A549 treated with Mapracorat at 1 μM for 4 hours (cell line): ENCODE measurements at places on chromosomes 7 and 10. TPM values are rescaled to one million over a fixed set of nuclear protein-coding genes. Genes with fewer than 3 reads are reported as not detected.

Gene ANKIB1
- 15.4 to 20.5 TPM (median 19.8 TPM) in 5 replicates for total RNA-seq

Gene ZNF3
- 19.3 to 20.9 TPM (median 20.5 TPM) in 5 replicates for total RNA-seq

Gene HDAC9
- 0.16 to 0.25 TPM (median 0.24 TPM) in 5 replicates for total RNA-seq

Gene INSYN2A
- 1.3 to 2.1 TPM (median 1.6 TPM) in 5 replicates for total RNA-seq

Gene CDC14C
- not detected in 5 replicates for total RNA-seq

Gene C10orf95
- 0.08 to 0.19 TPM (median 0.12 TPM) in 4 of 5 replicates, not detected in the other for total RNA-seq

Gene RBP4
- total RNA-seq: 6.0 to 11.8 TPM (median 9.4 TPM) in 5 replicates

Gene ZNF365
- total RNA-seq: 0.95 to 1.5 TPM (median 1.0 TPM) in 5 replicates

Gene CUZD1
- 1.3 to 1.6 TPM (median 1.3 TPM) in 5 replicates for total RNA-seq

Gene FAM25C
- total RNA-seq: 1.2 to 1.7 TPM in 2 of 5 replicates, not detected in the others

Gene IFIT1B
- total RNA-seq: not detected in 5 replicates

Gene PRSS37
- total RNA-seq: not detected in 5 replicates

Gene CNTNAP2
- 0.03 to 0.04 TPM in 2 of 5 replicates, not detected in the others for total RNA-seq

Gene ANKRD1
- 23.7 to 52.1 TPM (median 40.5 TPM) in 5 replicates for total RNA-seq

Gene XRCC2
- total RNA-seq: 3.5 to 4.9 TPM (median 4.7 TPM) in 5 replicates

Gene UBN2
- 2.1 to 2.9 TPM (median 2.8 TPM) in 5 replicates for total RNA-seq

Gene GIMAP2
- total RNA-seq: not detected in 5 replicates

Gene PLEKHS1
- total RNA-seq: 0.04 to 0.06 TPM (median 0.05 TPM) in 3 of 5 replicates, not detected in the others

Gene STRIP2
- total RNA-seq: 5.6 to 7.4 TPM (median 6.5 TPM) in 5 replicates

Gene ENO4
- 0.06 to 0.46 TPM (median 0.26 TPM) in 5 replicates for total RNA-seq

Gene CAV1
- total RNA-seq: 512 to 685 TPM (median 586 TPM) in 5 replicates

Gene ASAH2
- total RNA-seq: 1.2 to 4.0 TPM (median 2.9 TPM) in 5 replicates

Gene FGL2
- not detected in 5 replicates for total RNA-seq

Gene BHLHA15
- total RNA-seq: 0.21 to 0.71 TPM (median 0.43 TPM) in 5 replicates

Gene RNF148
- not detected in 5 replicates for total RNA-seq

Gene FAM180A
- 0.09 to 0.14 TPM (median 0.11 TPM) in 3 of 5 replicates, not detected in the others for total RNA-seq
